ENCODE measurements at places on chromosomes 7 and 10.

DNA sequence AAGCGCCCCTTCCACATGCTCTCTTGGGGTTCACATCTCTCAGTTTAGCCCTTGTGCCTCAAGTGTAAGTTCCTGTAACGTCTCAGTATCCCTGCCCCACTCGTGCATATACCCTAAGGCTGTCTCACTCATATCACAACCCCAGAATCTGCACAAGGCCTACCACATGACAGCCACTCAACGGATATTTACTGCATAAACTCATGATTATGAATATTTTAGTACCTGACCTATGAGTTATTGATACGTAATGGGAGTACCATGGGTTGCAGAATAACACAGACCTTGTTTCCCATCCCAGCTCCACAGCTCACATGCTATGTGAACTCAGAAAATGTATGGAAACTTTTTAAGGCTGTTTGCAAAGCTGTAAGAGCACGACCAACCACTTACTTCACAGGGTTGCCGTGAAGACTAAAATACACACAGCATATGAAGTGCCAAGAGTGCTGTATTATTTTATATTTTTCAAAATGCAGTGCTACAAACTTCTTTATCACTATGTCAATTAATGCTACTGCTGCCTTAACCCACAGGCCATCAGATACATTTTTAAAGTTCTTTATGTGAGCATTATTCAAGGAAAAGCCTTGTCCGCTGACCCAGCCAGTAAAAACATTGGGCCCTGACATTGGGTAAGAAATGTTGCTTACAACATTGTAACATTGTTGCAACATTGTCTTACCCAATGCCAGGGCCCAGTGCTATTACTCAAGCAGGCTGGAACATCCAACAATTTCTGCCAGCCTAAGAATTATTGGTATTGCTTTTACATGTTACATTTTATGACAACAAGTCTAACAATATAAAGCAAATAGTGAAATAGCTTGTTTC, 97.2 kb downstream of the JAZF1 start:
- no peak for DNase-seq

DNA sequence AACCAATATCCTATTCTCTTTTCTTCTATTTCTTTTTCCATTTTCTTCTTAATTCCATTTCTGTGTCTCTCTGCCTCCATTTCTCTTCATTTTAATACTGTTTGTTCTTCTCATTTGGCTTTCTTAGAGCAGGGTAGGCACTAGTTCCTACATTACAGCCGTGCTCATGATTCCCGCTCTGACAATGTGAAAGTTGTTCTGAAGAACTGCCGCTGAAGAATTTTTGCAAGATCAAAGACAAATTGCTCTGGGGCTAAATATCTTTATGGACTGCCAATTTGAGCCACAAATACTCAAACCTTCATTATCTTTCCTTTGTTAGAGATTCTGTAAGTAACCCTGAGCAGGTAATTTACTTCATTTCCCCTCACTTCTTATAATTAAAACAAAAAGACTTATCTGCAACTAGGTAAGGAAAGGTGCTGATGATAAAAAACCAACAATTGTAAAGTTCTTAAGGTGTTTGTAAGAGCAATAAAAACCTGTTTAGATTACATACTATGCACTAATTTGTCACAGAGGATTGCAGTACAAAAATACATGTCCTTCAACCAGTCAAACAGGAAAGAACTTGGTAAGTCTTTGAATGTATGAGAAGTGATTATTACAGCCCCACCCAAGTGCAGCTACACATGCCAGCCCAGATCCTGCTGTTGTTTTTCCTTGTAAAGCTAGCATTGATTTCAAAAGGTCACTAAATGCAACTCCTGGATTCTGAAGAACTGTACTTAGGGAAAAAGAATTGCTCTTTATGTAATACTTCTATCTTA, 127.5 kb downstream of the COL28A1 start:
- no peak for DNase-seq

- DNase-seq = no peak
These were observed 6.6 kb downstream of the GCC1 start for GRCh38 chr7:127578711-127579275.

- DNase-seq = peak; percentile 64
These were observed 3.6 kb upstream of the ARID5B start for GRCh38 chr10:61897671-61898434.

GRCh38 chr10:49387071-49387470, 8.8 kb downstream of the DRGX start:
- no peak for DNase-seq

GRCh38 chr7:116583653-116584052, 58.8 kb downstream of the CAV1 start:
- no peak for DNase-seq
